Activated CD8-positive, alpha-beta memory T cell treated with anti-CD3 and anti-CD28 coated beads for 4 hours (primary cell): ENCODE measurements at places on chromosomes 4 and X.

GRCh38 chr4:3572363-3572762, 40.1 kb upstream of the LRPAP1 start:
- DNase-seq = no peak

- no peak for DNase-seq
Observed at GRCh38 chr4:79232540-79232939, 93.3 kb downstream of the NAA11 start.

DNA sequence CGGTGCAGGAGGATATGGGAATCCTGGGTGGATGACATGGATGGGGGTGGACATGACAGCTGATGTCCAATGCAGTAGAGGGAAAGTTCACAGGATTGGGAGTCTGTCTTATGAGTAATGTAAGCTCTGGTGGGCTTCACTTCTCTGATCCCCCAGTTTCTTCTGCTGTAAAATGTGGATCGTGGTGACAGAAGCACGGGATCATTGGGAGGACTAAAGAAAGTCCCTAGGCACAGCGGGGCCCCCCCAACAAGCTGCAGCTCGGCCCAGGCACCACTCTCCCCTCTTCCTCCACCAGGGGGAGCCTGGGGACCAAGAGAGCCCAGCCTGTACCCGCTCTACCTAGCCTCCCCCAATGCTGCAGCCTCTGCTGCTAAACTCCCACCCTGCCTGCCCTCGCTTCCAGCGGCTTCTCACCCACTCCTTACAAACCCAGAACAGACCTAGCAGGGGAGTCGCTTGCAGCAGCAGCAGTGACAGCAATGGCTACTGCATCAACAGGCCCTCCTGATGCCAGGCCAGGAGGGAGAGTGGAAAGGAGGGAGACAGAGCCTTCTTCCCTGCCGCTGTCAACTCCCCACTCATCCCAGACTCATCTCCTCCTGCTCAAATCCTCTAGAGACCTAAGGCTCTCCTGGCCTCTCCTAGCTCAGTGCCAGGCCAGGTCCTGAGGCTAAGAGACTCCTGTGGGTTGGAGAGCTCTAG, 36.1 kb upstream of the IQSEC2 start:
- peak; percentile 33 for DNase-seq

- no peak for DNase-seq
Observed at GRCh38 chr4:7780751-7781348, 158.8 kb downstream of the AFAP1 start.

GRCh38 chrX:149720021-149720689, 8.3 kb downstream of the MAGEA11 start:
- no peak for DNase-seq

DNA sequence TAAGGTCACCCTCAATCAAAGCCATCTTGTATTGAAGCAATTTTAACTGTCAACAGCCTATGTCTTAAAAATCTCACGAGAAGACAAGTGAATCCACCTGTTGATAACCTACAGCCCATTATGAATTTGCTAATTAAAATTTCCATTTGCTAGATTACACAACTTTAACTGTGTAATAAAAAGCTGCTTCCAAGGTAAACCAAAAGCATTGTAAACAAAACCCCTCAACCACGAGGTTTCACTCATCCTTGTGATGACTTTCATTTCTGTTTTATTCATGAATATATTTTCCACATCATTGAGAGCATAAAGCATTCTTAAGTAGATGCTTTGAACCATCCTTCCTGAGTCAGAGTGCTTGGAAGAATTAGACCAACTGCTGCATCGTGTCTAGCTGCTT, 217.5 kb upstream of the GYPA start:
- no peak for DNase-seq

- DNase-seq = no peak
Observed at GRCh38 chr4:187961171-187961570, 34.4 kb upstream of the ZFP42 start.

GRCh38 chr4:113212613-113213012, 163.2 kb downstream of the ANK2 start:
- no peak for DNase-seq

- no peak for DNase-seq
Observed at GRCh38 chr4:152938237-152938947, 2.3 kb downstream of the FHDC1 start.

GRCh38 chr4:7243609-7244330, 51.4 kb downstream of the SORCS2 start:
- DNase-seq = no peak

GRCh38 chr4:41232406-41232805, 18.1 kb upstream of the APBB2 start:
- no peak for DNase-seq

DNA sequence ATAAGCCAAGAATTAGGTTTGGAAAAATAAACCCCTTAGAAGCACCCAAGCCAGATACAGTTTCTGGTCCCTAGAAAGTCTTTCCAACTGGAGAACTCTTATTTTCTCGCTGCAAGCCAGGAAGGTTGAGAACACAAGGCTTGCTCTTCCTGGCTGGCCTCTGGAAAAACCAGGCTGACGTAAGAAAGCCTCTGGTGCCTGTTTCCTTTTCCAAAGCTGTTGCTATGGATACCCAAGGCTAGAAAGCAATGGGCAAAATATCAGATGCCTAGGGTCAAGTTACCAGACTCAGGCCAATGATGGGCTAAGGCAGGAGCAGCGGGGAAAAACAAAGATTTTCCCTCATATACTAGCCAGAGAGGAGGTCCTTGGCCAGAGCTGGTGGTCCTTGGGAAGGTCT, 281.6 kb downstream of the KLHL13 start:
- DNase-seq = no peak

GRCh38 chrX:118189628-118190027, 73.0 kb upstream of the KLHL13 start:
- DNase-seq = no peak

DNA sequence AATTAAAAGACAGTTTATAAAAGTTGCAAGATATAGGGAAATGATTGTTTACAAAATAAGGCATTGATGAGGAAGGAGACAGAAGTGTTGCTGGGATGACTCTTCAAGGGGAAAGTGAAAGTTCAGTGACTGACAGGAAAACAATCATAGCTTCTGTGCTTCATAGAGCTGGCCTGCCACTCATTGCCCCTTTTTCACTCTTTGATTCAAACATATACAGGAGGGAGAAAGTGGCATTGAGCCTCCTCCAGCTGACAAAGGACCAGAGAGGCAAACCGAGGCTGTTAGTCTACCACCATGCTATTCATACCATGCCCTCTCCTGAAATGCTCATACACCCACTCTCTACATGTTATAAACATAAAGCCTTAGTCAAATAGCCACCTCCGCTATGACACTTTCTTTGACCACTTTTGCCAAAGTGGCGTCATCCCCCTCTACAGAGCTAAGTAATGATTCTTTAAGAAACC, 79.2 kb upstream of the ATOH1 start:
- DNase-seq = no peak

- no peak for DNase-seq
Observed at GRCh38 chr4:110501826-110502225, 25.9 kb downstream of the ENPEP start.
